ENCODE measurements at places on chromosomes 1 and 21.

- DNase-seq = no peak
Observed at GRCh38 chr21:30014886-30015285, 75.1 kb upstream of the GRIK1 start.

DNA sequence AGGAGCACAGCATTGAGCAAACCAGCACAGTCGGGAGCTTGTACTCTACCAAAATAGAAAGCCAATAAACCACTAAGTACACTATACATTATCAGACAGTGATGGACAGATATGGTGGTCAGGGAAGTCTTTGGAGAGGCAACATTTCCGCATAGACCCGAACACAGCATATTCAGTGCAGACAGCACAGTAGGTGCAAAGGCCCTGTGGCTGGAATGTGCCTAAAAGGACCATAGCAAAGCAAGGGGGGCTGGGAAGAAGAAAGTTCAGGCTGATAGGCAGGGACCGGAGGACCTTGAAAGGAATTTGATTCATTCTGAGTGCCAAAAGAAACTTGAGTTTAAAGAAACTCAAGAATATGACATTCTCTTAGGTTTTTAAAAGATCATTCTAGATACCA is 92.0 kb upstream of the GALNT2 start:
- DNase-seq = no peak

DNA sequence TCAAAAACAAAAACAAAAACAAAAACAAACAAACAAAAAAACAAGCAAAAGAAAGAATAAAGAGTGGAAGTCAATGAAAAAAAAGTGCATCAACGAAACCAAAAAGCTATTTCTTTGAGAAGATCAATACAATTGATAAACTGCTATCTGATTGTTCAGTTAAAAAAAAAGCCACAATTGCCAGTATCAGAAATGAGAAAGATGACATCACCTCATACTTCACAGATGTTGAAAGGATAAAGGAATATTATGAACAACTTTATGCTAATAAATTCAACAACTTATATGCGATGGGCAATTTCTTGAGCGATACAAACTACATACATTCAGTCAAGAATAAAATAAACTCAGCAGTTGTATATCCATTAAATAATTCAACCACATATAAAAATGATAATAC is 2.2 kb upstream of the LRRC3 start:
- no peak for DNase-seq

- DNase-seq = peak; percentile 77
Observed at GRCh38 chr1:226064816-226065248, 2.3 kb downstream of the H3-3A start.
